Hepatic stellate cell (primary cell): ENCODE measurements at places on chromosomes 7 and 10.
A peak's percentile ranks its signal among the peaks of the same experiment; 100 is the strongest.

DNA sequence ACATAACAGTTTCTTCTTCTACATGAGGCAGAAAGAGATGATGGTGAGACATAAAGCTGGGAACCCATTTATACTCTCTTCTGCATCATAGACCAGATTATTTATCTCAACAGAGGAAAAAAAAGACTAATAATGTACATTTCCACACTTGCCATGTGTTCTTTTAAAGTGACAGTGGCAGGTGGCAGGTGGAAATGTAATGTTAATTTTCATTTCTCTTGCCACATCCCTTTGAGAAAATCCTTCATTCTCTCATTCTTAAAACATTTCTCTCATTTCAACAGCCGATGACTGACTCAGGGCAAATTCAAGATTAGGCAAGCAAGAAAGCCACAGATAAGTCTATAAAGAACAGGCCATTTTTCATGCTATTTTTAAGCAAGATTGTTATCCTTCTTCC is 635.6 kb upstream of the SORCS1 start:
- DNase-seq: no peak

DNA sequence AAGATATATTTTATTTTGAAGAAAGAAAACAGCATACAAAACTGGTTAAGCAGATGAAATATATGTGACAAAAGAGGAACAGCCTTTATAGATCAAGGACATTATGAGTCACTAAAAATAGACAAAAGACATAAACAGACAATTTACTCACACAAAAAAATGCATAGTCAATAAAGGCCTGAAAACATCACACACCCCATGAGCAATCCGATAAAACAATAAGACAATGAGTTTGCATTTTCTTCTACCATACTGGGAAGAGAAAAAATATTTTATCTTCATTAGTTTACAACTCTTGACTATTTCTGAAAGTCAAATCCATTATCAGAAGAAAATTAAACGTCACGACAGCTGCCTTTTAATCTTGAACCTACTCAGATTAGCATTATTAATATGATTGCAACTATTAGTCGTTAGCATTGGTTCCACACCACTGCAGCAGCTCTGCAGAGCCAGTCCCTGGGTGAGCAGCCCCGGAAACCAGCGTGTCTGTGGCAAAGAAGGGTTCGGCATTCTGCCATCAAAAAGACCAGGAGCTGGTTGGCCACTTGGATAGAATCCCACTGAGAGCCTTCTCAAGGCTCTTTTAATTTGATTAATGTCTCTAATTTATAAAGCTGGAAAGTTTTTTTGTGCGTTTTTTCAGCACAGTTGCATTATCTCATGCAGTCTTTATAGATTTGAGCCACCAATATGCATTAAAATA is 305.4 kb upstream of the SHH start:
- no peak for DNase-seq

- no peak for DNase-seq
Measured at GRCh38 chr10:70323138-70323696, 39.4 kb upstream of the NPFFR1 start.

GRCh38 chr7:98178762-98179490 is 32.3 kb upstream of the BHLHA15 start:
- no peak for DNase-seq

GRCh38 chr10:10044922-10045764 is 972.5 kb upstream of the CELF2 start:
- no peak for DNase-seq

GRCh38 chr10:27644307-27644939 is 101.2 kb downstream of the MKX start:
- no peak for DNase-seq

- DNase-seq: no peak
Measured at GRCh38 chr7:44057181-44057848, 8.1 kb downstream of the PGAM2 start.

GRCh38 chr7:112556633-112557032 is 75.8 kb downstream of the LSMEM1 start:
- no peak for DNase-seq

DNA sequence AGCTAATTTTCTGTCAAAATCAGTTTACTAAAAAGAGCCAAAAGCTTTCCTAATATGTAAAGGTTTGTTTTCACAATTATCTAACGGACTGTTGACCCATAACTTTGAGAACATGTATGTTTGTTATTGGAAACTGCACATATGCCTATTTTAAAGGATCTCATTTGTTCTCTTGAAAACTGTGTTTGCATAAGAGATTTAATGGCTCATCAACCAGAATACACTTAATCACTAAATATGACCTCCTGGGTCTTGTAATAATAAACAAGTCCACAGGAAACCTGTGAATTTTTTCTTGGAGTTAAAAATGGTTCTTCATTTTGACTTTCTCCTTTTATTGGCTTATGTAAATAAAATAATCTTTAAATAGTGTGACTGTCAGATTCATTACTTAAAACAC is 48.3 kb upstream of the STEAP1B start:
- DNase-seq: no peak

- peak; percentile 69 for DNase-seq
Measured at GRCh38 chr10:73857446-73857845, 16.9 kb downstream of the CAMK2G start.

DNA sequence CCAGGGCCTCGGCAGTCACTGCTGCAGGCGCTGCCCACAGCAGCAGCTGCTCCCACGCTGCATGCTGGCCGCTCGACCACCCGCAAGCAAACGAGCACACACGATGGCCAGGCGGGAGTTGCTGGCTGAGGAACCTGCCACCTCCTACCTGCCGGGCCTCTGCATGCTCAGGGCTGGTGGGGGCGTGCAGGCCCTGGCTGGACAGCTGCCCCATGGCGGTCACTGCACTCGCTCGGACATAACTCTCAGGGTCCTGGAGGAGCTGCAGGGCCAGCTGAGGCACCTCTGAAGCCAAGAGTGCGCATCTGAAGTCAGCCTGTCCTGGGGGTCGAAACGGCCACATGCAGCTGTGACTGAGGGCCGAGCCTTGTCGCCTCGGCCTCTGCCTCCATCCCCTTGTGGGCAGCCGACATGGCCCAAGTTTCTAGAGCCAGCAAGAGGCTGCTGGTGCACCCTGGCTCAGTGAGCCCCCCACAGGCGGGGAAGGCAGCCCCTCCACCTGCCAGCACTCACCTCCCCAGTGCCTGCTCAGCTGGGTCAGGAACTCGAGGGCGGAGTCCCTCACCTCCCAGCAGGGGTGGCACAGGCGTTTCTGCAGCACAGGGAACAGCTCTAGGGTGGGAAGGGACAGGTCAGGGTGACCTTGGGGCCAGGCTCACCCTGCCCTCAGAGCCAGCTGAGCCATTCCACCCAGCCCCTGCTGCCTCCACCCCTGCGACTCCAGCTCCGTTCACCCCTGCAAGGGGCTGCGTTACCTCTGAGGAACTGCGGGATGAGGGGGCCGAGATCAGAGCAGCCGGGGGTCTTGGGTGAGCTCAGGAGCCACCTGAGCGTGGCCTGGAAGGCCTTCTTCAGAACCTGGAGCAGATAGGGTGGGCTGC is 16.1 kb downstream of the BRAT1 start:
- DNase-seq: no peak

- DNase-seq: no peak
Measured at GRCh38 chr7:133009426-133010252, 72.3 kb downstream of the CHCHD3 start.

DNA sequence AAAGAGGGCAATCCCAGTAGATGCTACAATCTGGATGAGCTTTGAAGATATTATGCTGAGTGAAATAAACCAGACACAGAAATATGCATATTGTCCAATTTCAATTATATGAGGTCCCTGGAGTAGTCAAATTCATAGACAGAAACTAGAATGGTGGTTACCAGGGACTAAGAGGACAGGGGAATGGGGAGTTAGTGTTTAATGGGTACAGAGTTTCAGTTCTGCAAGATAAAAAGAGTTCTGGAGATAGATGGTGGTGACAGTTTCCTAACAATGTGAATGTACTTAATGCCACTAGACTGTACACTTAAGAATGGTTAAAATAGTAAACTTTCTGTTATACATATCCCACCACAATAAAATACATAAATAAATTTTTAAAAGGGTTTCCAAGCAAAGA is 236.6 kb downstream of the ELMO1 start:
- DNase-seq: no peak

DNA sequence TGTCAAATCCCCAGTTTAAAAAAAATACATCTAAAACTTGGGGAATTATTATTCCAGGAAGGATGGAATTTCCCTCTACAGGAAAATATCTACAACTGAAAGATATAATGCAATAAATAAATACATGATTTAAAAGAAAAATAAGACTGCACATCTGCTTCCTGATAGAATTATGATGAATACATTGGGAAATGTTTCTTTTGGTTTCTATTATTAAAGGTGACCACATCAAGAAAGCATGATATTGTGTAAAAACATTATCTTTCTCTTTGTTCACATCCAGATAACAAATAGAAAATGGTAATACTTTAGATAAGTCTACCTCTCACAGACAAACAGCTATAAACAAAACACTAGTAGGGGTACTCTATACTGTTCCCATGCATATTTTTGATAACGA is 19.2 kb downstream of the SEMA3D start:
- DNase-seq: no peak

GRCh38 chr7:45680776-45681175 is 106.6 kb downstream of the ADCY1 start:
- no peak for DNase-seq

- DNase-seq: no peak
Measured at GRCh38 chr7:54712820-54713219, 46.2 kb downstream of the SEC61G start.

- no peak for DNase-seq
Measured at GRCh38 chr7:68547799-68548198, 1050.5 kb upstream of the AUTS2 start.

GRCh38 chr10:128054163-128054970 is 71.9 kb downstream of the MKI67 start:
- no peak for DNase-seq

GRCh38 chr10:68871105-68871711 is 29.9 kb upstream of the DDX50 start:
- peak; percentile 46 for DNase-seq

- DNase-seq: no peak
Measured at GRCh38 chr10:126130271-126130710, 233.9 kb downstream of the FANK1 start.

- DNase-seq: no peak
Measured at GRCh38 chr10:87589645-87590051, 70.0 kb upstream of the PAPSS2 start.

DNA sequence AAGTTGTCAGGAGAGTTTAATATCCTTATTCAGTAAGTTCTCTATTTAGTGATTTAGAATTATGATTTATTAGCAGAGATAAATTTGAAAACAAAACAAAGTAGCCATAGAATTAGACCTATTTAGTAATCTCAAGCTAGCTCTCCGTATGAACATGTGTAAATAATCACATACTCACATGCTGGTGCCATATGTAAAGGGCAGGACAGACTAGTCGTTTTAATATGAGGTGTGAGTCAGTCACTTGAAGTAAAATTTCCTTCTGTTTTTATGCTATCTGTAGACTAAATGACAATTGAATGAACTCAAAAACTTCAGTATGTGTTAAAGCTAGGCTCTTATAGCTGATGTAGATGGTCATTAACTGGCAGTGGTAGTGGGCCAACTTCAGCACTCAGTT is 67.1 kb downstream of the WAC start:
- no peak for DNase-seq

DNA sequence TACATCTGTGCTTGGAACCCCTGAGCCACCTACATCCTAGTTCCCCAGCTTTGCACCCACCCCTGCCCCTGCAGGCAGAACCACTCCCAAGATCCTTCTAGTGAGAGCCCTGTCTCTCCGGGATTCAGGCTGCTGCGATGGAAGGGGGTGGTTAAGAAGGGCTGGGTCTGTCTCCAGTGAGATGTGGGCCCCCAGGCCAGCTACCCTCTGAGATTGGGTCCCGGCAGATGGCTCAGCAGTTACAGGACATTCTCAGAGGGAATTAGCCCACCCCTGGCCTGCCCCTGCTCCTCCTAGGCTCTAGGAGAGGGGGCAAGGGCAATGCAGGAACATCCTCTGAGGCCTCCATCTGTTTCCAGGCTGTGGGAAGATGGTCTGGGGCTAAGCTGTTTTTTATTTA is 27.7 kb downstream of the SLC29A3 start:
- no peak for DNase-seq

GRCh38 chr7:7228472-7228871 is 46.1 kb downstream of the C1GALT1 start:
- no peak for DNase-seq

DNA sequence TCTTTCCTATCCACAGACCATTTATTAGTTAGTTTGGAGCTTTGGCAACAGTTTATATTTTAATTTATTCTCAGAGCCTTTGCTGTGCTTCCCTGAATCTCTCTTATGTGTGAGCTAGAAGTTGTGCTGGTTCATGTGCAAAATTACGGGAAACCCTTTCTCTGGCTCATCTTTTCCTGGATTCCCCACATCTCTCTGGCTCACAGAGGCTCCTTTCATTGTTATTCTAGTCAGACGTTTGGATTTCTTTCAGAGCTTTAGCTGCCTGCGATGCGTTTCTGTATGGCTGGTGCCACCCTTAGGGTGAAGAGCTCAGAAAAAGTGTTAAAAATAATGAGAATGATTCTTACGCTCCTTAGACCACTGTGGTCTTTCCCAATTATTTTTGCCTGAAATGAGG is 53.3 kb downstream of the TPST1 start:
- DNase-seq: no peak

DNA sequence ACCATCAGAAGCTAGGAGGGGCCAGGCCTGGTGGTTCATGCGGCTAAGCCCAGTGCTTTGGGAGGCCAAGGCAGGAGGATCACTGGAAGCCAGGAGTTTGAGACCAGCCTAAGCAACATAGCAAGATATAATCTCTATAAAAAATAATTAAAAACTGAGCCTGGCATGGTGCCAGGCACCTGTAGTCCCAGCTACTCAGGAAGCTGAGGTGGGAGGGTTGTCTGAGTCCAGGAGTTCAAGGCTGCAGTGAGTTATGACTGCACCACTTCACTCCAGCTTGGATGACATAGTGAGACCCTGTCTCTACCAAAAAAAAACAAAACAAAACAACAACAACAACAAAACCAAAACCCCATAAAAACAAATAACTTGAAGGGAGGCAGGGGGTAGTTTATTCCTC is 172.9 kb upstream of the FAM171A1 start:
- no peak for DNase-seq

GRCh38 chr10:95877881-95878280 is 29.9 kb upstream of the CC2D2B start:
- no peak for DNase-seq

GRCh38 chr7:81887098-81888090 is 117.5 kb upstream of the HGF start:
- DNase-seq: no peak

- no peak for DNase-seq
Measured at GRCh38 chr7:128881458-128882125, 18.9 kb downstream of the ATP6V1F start.

- DNase-seq: no peak
Measured at GRCh38 chr10:131685007-131685406, 215.8 kb upstream of the PPP2R2D start.
